ENCODE measurements at places on chromosomes 2 and 18.

- no peak for DNase-seq
Observed at GRCh38 chr2:207257251-207258250, 91.8 kb upstream of the KLF7 start.

- no peak for DNase-seq
Observed at GRCh38 chr18:61554946-61555361, 221.7 kb downstream of the CDH20 start.

- DNase-seq, result peak; percentile 81
Observed at GRCh38 chr2:233063269-233063975, 3.3 kb downstream of the INPP5D start.

GRCh38 chr2:192500550-192501200, 305.9 kb upstream of the TMEFF2 start:
- no peak for DNase-seq

DNA sequence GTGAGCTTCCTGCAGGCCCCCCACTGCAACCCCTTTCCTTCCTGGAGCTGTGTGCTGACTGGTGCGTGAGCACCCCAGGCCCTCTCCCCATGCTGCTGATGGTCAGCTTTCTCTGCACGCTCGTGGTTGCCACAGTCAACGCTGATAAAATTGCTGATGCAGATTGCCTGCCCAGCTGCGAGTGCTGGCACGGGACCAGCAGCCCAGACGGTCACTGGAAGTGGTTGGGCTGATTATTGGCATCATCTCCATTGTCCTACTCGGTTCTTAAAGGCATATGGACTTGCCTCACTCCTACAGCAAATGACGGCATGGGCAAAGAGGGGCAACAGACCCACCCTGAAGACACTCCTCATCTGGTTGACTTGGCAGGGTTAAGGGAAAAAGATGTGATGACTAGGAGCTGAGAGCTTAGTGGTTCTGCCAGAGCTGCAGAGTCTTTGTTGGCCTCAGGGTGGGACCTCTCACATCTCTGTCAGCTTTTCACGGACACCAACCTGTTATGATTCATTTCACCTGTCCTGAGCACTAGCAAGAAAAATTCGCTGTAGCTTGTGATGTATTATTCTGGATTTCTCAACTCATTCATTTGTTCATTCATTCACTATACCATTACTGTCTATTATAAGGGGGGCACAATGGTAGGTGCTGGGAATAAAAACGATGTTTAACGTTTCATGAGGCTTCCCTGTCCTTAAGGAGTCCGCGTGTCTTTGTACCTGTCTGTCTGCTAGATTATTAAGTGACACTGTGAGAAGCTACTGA, 38.4 kb downstream of the PAX8 start:
- DNase-seq, result no peak

GRCh38 chr2:73334045-73334444, 40.7 kb upstream of the EGR4 start:
- no peak for DNase-seq

- no peak for DNase-seq
Observed at GRCh38 chr18:3578621-3579020, 128.6 kb downstream of the TGIF1 start.

GRCh38 chr2:37833423-37833822, 91.7 kb upstream of the RMDN2 start:
- peak; percentile 38 for DNase-seq

- DNase-seq, result no peak
Observed at GRCh38 chr2:234564699-234565098, 67.8 kb upstream of the ARL4C start.

DNA sequence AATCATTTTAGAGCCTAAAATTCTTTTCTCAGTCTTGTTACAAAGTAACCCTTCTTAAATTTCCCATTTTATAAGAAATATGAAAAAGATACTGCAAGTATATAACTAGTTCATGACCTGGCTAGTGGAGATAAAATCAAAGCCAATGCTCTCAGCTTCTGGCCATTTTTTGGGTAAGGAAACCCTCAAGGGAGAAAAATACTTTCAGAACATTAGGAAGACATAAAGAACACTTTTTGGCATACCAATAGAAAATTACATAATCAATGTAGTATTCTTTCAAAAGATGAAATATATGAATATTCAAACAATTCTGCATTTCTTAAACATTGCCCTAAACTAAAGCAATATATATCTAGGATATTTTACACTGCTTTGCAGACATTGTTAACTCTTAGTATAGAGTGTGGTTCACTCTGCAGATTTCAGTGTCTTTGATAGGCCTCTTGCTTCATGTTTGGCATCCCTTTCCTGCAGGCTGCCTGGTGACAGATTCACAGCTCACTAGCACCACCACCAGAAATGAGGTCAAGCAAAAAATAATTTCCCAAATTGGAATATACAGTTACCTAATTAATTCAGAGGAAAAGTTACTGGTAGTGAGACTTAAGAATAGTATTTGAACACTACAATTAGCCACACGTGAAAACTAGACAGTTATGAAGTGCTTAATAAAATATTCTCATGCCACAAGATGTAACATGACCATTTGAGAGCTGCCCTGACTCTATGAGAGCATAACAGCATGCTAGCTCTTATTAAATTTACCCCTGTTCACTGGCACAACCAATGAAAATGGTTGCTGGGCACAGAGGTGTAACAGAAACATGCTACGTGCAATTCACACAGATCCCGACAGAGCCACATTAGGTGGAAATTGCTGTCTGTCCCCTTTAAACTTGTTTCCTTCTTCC, 36.0 kb downstream of the PAIP2B start:
- no peak for DNase-seq

- DNase-seq, result no peak
Observed at GRCh38 chr18:69943021-69943420, 4.7 kb downstream of the CD226 start.

DNA sequence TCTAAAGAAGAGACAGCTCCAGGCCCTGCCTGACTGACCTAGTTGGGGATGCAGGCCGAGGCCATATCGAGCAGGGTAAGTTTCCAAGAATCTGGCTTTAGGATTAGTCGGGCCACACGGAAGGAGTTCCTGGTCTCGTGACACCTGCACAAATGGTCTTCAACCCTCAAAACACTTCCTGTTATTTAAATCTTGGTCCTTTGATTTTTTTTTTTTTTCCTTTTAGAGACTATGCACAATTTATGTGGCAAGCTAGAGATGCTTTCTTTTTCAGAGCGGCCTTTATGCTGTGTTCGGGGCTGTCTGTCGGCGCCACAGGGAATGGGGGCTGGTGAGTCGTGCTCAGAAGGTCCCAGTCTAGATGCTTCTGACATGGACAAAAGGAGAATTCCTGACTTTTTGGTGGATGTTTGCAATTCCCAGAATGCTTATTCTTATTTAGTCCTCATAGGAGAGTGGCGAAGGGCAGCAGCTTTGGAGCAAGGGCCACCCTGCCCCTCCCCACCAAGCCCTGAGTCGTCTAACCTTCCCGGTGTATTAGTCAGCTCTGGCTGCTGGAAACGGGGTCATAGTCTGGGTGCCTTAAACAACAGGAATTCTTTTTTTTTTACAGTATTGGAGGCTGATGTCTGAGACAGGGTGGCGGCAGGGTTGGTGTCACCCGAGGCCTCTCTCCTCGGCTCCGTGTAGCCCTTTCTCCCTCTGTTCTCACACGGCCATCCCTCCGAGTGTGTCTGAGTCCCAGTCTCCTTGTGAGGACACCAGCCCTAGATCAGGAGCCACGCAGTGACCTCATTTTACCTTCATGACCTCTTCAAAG, 27.4 kb downstream of the HPCAL1 start:
- no peak for DNase-seq

DNA sequence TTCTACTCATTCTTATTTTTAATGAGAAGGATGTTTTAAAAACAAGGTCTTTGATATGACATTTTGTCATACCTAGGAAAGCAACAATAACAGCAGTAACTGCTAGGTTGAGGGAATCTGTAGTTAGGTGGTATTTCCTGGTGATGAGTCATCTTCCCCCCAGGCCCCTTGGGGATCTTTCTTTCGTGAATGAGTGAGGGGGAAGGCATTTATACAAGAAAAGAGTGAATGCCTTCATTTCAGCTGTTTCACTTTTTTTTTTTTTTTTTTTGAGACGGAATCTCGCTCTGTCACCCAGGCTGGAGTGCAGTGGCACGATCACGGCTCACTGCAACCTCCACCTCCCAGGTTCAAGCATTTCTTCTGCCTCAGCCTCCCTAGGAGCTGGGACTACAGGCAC, 108.6 kb downstream of the MAP4K4 start:
- no peak for DNase-seq

DNA sequence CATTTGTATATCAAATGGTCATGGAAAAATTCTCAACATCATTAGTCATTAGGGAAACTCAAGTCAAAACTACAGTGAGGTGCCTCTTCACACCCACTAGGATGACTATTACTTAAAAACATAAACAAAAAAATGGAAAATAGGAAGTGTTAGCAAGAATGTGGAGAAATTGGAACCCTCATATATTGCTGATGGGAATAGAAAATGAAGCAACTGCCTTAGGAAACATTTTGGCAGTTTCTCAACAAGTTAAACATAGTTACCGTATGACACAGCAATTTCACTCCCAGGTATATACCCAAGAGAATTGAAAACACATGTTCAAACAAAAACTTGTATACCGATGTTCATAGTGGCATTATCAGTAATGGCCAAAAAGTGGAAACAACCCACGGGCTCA, 18.1 kb upstream of the CYP26B1 start:
- no peak for DNase-seq

DNA sequence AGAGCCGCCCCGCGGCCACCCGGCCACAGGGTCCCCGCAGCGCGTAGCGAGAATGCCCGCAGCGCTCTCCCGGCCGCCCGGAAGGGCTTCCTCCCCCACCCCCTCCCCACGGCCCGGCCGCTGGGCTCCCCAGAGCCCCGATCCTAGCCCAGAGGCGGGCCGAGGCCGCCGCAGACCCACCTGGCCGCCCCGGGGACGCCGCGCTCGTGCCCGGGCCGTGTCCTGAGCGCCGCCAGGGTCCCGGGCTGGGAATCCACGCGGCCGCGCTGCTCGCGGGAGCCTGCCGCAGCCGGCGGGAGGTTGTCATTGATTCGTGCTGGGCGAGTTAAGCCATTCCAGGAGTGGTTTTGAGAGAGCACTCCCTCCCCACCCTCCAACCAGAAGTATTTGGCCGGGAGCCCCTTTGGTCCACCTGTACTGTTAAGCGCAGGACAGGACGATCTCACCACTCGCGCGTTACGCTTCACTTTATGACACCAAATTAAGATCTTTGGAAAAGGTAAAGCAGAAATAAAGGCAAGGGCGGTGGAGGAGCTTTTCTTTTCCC, 206.4 kb upstream of the SMAD2 start:
- peak; percentile 41 for DNase-seq

GRCh38 chr2:14628901-14629300, 3.6 kb upstream of the LRATD1 start:
- no peak for DNase-seq

DNA sequence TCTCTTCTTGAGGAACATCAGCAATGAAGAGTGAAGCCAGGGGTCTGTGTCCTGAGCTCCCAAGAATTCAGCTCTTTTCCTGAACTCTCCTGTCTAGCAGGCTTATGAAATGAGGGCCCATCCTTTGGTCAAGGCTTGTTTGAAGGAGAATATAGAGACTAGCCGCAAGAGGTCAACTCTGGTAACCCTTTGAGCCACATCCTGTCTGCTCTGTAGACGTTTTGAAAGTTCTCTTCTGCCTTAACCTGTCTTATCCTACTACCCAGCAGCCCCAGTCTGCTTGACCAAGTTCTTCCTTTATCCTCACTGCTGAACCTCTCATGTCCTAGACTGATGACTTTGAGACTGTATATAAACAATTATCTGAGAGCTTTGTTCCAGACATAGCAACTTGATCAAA, 5.4 kb downstream of the SEMA4F start:
- no peak for DNase-seq

DNA sequence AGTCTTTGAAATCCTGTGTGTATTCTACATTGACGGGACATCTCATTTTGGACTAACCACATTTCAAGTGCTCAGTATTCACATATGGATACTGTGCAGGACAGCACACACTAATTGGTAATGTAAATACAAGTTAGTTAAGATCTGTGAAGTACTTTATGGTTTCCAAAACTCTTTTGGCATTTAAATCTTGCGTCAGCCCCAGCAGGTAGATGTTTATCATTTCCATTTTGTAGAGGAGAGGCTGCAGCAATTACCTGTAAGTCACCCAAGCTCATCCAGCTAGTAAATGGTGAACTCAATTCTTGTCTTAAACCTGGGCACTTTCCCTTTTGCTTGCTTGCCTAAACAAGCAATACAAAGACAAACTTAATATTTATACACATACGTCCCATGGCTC, 1.6 kb upstream of the NAGK start:
- no peak for DNase-seq

GRCh38 chr2:8076448-8077342, 605.2 kb upstream of the ID2 start:
- DNase-seq, result peak; percentile 32

GRCh38 chr2:20130821-20131645, 79.6 kb upstream of the LAPTM4A start:
- no peak for DNase-seq

DNA sequence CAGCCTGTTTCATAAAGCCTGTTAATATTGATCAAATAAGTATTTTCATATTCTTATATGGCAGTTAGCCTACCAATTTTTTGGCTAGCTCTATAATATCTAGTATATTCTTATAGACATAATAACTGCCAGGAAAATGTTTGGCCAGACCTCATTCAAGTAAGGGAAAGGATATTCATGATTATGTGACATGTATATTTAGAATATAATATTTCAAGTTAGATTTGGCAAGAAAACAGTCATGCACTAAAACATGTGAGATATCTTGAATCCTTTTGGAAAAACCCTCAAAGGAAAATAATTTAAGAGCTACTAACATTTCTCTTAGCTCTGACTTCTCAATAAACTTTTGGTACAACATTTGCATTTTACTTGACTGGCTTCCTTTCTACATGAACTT, 694.1 kb downstream of the PLCL1 start:
- no peak for DNase-seq

DNA sequence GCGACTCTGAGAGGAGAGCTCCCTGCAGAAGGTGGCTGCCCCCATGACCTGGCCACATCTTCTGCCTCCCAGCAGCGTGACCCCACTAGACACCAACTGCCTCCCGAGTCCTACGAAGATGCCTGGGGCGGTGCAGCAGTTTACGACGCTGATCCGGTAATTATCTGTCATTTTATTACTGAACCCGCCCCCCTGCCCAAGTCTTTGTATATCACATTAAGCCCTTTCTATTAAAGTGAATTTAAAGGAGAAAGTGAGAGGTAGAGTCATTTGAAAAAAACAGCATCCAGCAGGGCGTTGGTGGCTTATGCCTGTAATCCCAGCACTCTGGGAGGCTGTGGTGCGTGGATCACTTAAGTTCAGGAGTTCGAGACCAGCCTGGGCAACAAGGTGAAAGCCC, 33.4 kb downstream of the ABCG8 start:
- no peak for DNase-seq

DNA sequence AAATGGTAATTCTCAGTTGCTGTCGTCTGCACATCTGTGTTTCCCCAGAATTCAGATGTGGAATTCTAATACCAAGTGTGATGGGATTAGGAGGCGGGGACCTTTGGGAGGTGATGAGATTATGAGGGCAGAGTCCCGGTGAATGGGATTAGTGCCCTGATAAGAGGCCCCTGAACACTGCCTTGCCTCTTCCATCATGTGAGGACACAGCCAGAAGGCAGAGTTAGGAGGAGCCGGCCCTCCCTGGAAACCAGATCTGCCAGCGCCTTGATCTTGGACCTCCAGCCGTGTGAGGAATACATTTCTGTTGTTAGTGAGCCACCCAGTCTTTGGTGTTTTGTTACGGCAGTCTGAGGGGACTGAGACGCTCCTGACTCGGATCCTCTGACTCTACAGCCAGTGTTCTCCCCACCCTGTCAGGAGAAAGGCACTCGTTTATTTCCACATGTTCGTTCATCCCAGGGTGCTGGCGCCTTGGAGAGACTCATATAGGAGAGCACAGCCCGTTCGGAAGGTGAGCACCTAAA, 395.0 kb downstream of the ZNF516 start:
- DNase-seq, result no peak

- no peak for DNase-seq
Observed at GRCh38 chr2:15498554-15498953, 62.6 kb downstream of the NBAS start.
